ENCODE measurements at places on chromosomes 5 and 9. TPM values are rescaled to one million over a fixed set of nuclear protein-coding genes. Genes with fewer than 3 reads are reported as not detected.

The VCAN gene
- 200 TPM for total RNA-seq

The PCDHGA11 gene
- total RNA-seq, result 12.7 TPM

The DAB2IP gene
- 27.1 TPM for total RNA-seq

The KCTD16 gene
- 1.1 TPM for total RNA-seq

The MVB12B gene
- total RNA-seq, result 2.6 TPM

The C9 gene
- total RNA-seq, result 0.44 TPM

All from placental pericyte (primary cell).